ENCODE measurements at places on chromosomes 2 and 18. TPM values are rescaled to one million over a fixed set of nuclear protein-coding genes. Genes with fewer than 3 reads are reported as not detected.

- no peak overlapping the region for H3K4me3 ChIP-seq
- no peaks in the 10 kb centered on the region for H3K27me3 ChIP-seq
- no peaks in the 10 kb centered on the region for H3K36me3 ChIP-seq
- peaks cover 10% of the 10 kb centered on the region for H3K4me1 ChIP-seq
These were observed 404.7 kb downstream of the FBXO15 start for GRCh38 chr18:73742957-73743356.

DNA sequence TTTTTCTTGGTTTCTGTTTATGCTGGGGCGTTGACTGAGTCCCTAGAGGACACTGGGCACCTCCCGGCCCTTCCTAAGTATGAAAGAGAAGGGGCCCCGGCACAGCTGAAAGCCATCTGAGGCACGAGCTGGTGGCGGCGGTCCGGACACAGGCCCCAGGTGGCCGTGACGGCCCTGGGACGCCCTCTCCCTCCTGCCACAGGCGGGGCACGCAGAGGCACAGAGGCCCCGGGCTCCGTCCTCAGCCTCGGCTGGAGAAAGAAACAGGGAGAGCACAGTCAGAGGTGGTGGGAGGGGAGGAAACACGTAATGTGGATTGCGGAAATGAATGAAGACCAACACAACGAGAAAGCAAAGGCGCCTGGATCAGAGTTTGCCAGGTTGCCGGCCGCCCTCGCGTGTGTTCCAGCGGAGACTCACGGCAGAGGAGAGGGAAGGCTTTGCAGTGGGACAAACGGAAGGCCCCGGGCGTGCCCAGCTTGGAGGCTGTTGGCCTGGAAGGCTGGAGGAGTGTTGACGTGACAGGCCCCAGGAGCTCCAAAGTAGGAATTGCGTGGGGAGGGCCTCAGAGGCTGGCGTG is 119.1 kb downstream of the PTGR3 start:
- H3K4me3 ChIP-seq = no peak overlapping the region
- no peaks in the 10 kb centered on the region for H3K27me3 ChIP-seq
- no peaks in the 10 kb centered on the region for H3K36me3 ChIP-seq
- DNase-seq = no peak
- no peak overlapping the region for H3K27ac ChIP-seq
- H3K4me1 ChIP-seq = no peaks in the 10 kb centered on the region

DNA sequence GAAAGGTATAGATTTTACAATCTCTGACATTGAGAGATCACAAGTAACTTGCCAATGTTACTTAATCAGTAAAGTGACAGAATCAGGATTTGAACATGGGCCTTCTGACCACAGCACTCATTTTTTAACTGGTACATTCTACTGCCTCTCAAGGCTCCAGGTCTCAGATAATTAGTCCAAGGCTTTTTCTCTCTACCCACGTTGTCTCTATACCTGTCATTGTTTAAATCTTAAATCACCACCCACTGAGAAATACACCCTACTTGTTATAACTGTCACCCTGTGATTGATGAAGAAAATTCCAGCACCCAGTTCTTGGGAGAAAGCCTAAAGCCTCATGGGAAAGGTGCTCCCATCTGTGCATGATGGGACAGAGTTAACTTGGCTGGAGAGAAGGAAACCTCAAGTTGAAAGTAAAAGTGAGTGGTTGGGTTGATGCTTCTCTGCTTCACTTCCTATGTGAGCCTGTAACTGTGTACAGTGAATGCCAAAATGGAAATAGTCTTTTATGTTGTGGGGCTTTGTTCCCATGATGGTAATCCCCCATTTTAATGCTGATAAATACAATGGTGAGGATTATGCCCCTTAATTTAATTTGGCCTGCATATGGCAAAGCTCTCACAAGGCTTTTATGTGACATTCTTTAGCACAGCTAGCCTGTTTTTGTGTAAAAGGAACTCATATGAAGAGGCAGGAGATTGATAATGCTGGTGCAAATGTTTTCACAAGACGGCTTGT is 190.1 kb upstream of the SP5 start:
- 0 out of 2 replicates have a peak overlapping the region, but pooled peaks have one; percentile 18 for H3K27ac ChIP-seq
- H3K4me1 ChIP-seq = peaks cover 7% of the 10 kb centered on the region
- no peaks in the 10 kb centered on the region for H3K36me3 ChIP-seq
- no peak overlapping the region for H3K4me3 ChIP-seq
- H3K27me3 ChIP-seq = peaks cover 7% of the 10 kb centered on the region

Gene WDR35
- total RNA-seq = 7.3 TPM

Gene COL4A4
- total RNA-seq = 0.76 TPM

All from GM23248 (cell line).